T1000 (cell line): ENCODE measurements at places on chromosomes 16 and 17.

- no peak for DNase-seq
These were observed 45.6 kb downstream of the PRMT7 start for GRCh38 chr16:68356249-68356918.

DNA sequence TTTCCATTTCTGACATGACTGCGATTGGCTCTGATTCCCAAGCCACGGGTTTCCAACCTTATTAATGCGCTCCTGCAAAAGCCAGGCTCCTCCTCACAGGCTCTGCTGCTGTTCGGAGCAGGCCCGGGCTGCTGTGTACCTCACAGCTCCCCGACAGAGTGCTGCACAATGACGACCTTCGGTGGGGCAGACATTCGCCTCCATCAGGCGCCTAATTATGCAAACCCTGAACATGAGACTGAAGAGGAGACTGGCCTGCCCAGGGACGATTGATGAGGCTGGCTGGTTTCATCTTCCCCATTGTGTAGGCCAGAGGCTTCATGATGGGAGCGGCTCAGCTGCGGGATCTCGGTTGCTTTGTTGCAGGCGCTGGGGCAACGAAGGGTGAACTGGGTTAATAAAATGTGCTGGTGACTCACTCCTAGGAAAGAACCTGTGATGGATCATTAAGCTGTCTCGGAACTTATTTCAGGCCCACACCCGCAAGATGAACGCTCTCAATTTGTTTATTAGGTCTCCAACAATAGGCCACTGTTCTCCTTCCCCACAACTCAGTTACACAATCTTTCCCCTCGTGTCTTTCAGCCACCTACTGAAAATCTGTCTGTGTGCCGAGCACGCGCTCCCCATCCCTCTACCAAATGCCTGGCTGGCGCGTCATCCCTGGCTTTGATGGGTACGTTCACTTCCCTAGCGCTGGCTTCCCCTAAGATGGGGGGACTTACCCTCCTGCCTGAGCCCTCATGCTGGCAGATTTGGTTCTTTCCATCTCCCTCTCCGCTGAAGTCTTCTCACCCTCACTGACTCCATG, 27.2 kb upstream of the TOB1 start:
- DNase-seq, result peak; percentile 73

GRCh38 chr17:40352779-40353394, 11.7 kb downstream of the GJD3 start:
- DNase-seq, result no peak

DNA sequence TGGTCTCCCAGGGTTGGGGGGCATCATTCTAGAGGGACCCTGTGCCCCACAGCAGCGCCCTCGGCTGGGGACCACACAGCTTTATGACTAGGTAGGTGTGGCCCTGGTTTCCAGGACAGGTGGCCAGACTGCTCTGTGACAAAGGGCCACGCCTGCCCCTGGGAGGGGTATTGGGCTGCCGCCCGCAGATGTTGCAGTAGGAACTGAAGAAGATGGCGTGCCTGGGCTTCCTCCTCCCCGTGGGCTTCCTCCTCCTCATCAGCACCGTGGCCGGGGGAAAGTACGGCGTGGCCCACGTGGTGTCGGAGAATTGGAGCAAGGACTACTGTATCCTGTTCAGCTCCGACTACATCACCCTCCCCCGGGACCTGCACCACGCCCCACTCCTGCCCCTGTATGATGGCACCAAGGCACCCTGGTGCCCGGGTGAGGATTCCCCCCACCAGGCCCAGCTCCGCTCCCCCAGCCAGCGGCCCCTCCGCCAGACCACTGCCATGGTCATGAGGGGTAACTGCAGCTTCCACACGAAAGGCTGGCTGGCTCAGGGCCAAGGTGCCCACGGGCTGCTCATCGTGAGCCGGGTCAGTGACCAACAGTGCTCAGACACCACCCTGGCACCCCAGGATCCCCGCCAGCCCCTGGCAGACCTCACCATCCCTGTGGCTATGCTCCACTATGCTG, at the start of gene SPPL2C:
SPPL2C (plus strand) TSS at position 187 of the 681 bp plus-strand sequence; CDS start at position 213, 26 bp downstream.
- no peak for DNase-seq

GRCh38 chr16:67873435-67874370, 851 bp downstream of the EDC4 start:
- no peak for DNase-seq

GRCh38 chr17:83082424-83082823, 3.0 kb downstream of the METRNL start:
- no peak for DNase-seq

DNA sequence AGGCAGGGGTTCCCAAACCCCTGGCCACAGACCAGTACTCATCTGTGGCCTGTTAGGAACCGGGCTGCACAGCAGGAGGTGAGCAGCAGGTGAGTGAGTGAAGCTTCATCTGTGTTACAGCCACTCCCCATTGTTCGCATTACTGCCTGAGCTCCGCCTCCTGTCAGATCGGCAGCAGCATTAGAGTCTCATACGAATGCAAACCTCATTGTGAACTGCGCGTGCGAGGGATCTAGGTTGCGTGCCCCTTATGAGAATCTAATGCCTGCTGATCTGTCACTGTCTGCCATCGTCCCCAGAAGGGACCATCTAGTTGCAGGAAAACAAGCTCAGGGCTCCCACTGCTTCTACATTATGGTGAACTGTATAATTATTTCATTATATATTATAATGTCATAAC, 25.1 kb upstream of the RMI2 start:
- DNase-seq, result no peak

- no peak for DNase-seq
These were observed 7.2 kb downstream of the SLC47A1 start for GRCh38 chr17:19540706-19541370.

DNA sequence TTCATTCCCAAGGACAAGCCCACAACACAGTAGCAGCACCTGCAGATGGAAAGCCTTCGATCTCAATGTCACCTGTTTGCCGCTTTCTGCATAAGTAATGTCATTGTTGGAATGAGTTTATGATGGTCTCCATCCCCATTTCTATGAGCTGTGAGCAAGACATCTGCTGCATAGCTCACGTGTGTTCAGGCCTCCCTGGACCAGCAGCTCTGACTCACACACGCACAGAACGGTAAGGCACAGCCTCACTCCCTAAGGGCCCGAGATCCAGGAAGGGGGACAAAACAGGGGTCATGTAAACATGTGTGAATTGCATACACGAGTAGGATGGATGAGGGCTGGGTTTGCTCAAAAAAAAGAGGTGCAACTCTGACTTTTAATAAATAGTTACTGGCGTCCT, 223.1 kb downstream of the SOX9 start:
- no peak for DNase-seq

- DNase-seq, result no peak
These were observed 108.5 kb upstream of the CCL2 start for GRCh38 chr17:34146440-34147043.

- peak; percentile 3 for DNase-seq
These were observed at the start of gene DNAH9 for GRCh38 chr17:11598274-11599221. Gene DNAH9, plus strand, starts transcription at chr17:11598470. Its CDS starts 29 bp downstream, at chr17:11598499.
